ENCODE measurements at places on chromosomes 1 and 21. TPM values are rescaled to one million over a fixed set of nuclear protein-coding genes. Genes with fewer than 3 reads are reported as not detected.

The FCGR2B gene
- total RNA-seq: 1.9 TPM

GRCh38 chr1:209250861-209251636 lies 332.5 kb upstream of the CAMK1G start:
- DNase-seq: no peak

The KRTAP21-2 gene
- not detected for total RNA-seq

The PSMA5 gene
- total RNA-seq: 63.9 TPM

GRCh38 chr1:11180342-11180744 lies 8.8 kb upstream of the ANGPTL7 start:
- DNase-seq: no peak
